ENCODE measurements at places on chromosomes 3 and 15. TPM values are rescaled to one million over a fixed set of nuclear protein-coding genes. Genes with fewer than 3 reads are reported as not detected.

DNA sequence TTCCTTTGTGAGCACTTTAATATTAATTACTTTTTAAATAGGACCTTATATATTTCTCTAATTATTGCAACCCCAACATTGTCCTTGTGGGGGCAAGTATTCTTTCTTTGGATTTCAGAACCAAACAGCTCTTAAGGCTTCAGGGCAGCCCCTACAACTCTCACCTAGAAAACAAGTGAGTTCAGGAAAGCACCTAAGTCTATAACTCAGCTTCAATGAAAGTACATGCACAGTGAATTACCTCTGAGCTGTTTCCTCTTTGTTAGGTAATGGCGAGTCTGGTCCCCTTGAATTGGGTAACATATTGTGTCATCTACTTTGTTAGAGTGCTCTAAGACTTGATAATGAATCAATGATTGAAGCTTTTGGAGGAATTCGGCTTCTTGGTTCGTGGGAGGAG is 545.7 kb downstream of the NLGN1 start:
- no peak overlapping the region for H3K27ac ChIP-seq
- H3K4me3 ChIP-seq: no peak overlapping the region
- H3K36me3 ChIP-seq: no peaks in the 10 kb centered on the region
- no peak for DNase-seq

NOX5 gene
- total RNA-seq: 0.26 TPM

DNA sequence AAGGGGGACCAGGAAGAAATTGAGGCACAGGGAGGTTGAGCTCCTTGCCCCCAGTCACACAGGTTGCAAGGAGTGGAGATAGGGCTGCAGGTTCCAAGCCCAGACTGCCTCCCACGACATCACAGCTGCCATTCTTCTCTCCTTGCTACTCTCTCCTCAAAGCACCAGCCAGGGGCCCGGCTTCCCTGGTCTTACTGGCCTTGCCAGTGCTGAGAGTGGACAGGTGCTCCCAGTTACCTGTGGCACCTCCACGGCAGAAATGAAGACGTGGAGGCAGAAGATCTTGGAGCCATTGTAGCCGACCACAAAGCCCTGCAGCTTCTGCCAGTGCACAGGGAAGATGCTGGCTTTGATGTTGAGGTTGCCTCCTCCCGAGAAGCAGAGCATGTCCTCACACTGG is 17.9 kb upstream of the ACAD9 start:
- H3K27ac ChIP-seq: no peak overlapping the region
- DNase-seq: no peak
- no peak overlapping the region for H3K4me3 ChIP-seq
- H3K27me3 ChIP-seq: no peaks in the 10 kb centered on the region

C3orf20 gene
- total RNA-seq: not detected

GRCh38 chr15:66480267-66480666 is 17.3 kb downstream of the SNAPC5 start:
- H3K27me3 ChIP-seq: no peaks in the 10 kb centered on the region
- H3K27ac ChIP-seq: no peak overlapping the region
- H3K4me1 ChIP-seq: no peaks in the 10 kb centered on the region
- DNase-seq: no peak

EHHADH gene
- total RNA-seq: 7.8 TPM

P2RY1 gene
- 0.08 TPM for total RNA-seq

DNA sequence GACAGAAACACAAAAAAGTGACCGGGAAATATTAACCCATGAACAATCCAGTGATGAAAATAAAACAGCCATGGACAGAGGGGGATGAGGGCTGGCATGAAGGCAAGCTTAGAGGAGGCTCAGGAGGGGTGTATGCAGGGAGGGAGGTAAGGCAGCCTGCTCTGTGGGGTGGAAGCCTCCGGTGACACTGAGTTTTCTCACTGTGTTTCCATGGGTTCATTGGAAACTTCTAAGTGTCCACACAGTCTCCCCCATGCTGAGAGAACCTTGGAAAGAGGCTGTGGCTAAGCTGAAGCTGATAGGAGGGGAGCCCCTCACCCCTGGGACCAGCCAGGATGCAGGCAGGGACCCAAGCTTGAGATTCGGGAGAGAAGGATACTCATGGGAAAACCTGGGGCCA is 6.8 kb upstream of the SKOR1 start:
- peaks cover 10% of the 10 kb centered on the region for H3K27me3 ChIP-seq
- no peak overlapping the region for H3K27ac ChIP-seq
- no peak overlapping the region for H3K4me3 ChIP-seq
- no peaks in the 10 kb centered on the region for H3K4me1 ChIP-seq

MRPL46 gene
- 31.3 TPM for total RNA-seq
